Right hindlimb (tissue), 1 donor: ENCODE measurements at places on chromosomes 6 and 20.

- DNase-seq = no peak
Observed at GRCh38 chr20:59571151-59571550, 33.2 kb upstream of the PHACTR3 start.

- no peak for DNase-seq
Observed at GRCh38 chr6:63507096-63507495, 65.2 kb upstream of the LOC128125822 start.

DNA sequence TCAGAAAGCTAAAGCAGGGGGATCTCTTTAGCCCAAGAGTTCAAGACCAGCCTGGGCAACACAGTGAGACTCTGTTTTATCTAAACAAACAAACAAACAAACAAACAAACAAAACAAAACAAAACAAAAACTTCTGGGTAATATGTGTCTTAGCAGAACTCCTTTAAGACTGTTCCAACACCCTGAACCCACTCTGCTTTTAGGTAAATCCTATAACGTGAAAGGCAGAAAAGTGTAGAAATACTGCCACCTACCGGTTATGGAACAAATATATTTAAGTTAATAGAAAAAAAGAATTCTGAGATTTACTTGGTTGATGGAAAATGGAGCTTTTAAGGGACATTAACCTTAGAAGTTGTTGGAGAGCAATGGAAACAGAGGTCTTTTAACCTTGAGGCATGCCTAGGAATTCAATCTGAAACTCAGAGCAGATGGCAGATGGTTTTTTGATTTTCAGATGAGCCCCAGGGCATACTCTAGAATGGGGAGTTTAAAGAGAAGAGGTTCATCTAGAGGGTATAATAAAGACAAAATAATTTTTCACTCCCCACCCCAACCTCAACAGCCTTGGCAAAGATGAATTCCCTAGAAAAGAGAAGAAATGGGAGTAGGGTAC lies 38.5 kb downstream of the SOD2 start:
- DNase-seq = no peak

GRCh38 chr20:8627340-8628004 lies 441.4 kb upstream of the PLCB4 start:
- DNase-seq = peak; percentile 36

- DNase-seq = peak; percentile 59
Observed at GRCh38 chr20:58078741-58079522, 149.5 kb downstream of the ANKRD60 start.

DNA sequence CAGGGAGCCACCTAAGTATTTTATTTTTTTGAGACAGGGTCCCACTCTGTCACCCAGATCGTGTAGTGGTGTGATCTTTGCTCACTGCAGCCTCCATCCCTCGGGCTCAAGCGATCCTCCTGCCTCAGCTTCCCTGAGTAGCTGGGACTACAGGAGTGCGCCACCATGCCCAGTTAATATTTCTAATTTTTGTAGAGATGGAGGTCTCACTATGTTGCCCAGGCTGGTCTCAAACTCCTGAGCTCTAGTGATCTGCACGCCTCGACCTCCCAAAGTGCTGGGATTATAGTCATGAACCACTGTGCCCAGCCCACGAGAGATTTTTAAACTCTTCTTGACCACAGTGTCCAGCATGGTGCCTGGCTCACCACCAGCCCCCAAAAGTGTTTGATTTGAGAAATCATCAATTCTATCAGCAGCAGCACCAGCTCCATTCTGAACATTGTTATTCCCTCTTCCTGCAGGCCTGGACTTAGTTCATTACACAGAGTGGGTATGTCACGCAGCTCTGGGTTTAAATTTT lies 2.3 kb upstream of the TGM2 start:
- no peak for DNase-seq

DNA sequence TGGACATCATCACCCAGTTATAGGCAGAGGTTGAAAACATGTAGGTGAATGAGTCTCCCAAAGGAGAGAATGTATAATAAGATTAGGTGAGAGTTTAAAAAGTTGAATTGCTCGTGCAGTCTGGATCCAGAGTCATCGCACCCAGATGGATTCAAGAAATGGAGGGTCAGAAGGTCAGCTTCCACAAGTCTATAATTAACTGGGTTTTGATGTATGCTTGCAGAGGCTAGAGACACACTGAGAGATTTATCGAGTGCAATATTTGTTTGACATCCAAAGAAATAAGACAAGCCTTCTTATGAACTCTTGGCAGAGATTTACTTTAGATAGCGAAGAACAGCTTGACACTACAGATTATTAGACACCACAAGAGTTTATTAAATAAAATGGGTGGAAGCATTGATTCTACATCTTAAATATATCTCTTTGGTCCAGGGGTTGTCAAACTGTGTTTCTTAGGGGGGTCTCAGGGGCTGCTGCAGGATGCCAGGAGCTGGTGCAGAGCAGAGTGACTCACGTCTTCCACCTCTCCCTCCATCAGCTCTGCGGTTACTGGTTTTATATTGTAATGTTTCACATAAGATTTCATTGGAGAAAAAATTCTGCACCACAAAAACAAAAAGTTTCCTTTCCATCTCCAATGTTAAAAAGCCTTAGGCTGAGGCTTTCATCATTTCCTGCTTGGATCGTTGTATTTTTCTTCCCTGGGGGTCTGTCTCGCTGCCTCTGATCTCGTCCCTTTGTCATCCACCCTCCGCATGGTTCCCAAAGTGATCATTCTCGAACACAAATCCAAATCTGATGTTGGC lies 176.2 kb upstream of the AHI1 start:
- no peak for DNase-seq

DNA sequence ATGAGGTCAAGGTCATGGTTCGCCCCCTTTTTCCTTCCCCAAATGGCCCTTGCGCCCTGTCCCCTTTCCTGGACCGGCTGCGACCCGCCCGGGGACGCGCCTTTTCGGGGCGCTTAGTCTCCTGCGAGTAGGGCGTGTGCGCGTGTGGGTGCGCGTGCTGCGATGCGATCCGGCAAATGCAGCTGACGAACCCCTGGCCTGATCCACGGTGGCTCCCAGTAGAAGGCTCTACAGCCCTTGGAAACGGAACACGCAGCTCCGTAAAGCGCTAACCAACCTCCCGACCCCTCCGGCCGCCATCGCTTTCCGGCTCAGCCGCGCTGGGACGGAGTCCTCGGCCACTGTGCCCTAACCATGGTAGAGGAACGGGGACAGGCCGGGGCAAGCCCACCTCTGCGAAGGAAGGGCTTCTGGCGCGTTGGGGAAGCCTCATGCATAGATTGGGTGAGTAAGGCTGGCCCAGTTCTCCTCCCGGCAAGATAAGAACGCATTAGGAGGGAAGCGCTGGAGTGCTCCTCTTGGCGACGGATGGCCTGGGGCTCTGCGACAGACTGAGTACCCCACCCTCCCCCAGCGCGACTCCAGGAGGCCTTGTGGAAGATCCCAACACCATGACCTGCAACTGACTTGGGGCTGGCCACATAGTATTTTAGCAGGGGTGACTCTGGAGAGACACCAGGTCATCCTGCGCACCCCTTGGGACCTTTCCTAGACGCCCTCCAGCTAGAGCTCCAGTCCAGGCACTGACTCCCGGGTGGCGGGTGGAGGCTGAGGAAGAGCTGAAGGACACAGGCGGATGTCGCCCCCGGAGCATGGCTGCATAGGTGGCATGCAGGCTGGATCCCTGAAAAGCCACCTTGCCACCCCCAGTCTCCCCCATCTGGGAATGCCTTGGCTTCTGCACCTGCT lies 1.1 kb upstream of the SLC4A11 start:
- no peak for DNase-seq

- no peak for DNase-seq
Observed at GRCh38 chr20:35040646-35041045, 52.0 kb downstream of the TRPC4AP start.

- no peak for DNase-seq
Observed at GRCh38 chr20:47879771-47880170, 94.5 kb upstream of the SULF2 start.

GRCh38 chr6:106064142-106064541 lies 22.0 kb upstream of the PRDM1 start:
- DNase-seq = no peak

DNA sequence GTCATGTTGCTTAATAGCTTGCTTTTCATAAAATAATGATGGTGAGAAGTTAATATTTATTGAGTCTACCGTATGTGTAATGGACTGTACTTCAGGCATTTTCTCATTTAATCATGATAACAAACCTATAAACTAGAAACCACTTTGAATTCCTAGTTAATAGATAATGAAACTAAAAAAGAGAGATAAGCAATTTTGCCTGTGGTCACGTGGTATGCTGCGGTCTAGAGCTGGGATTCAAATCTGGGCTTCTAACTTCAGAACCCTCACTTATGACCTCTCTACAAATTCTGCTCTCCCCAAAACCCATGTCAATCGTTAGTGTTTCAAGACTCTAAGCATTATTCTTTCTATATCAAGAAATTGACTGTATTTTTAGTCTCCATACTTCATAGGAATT lies 700.7 kb downstream of the PRKN start:
- DNase-seq = no peak

GRCh38 chr6:130713144-130713543 lies 114.1 kb upstream of the SMLR1 start:
- no peak for DNase-seq

DNA sequence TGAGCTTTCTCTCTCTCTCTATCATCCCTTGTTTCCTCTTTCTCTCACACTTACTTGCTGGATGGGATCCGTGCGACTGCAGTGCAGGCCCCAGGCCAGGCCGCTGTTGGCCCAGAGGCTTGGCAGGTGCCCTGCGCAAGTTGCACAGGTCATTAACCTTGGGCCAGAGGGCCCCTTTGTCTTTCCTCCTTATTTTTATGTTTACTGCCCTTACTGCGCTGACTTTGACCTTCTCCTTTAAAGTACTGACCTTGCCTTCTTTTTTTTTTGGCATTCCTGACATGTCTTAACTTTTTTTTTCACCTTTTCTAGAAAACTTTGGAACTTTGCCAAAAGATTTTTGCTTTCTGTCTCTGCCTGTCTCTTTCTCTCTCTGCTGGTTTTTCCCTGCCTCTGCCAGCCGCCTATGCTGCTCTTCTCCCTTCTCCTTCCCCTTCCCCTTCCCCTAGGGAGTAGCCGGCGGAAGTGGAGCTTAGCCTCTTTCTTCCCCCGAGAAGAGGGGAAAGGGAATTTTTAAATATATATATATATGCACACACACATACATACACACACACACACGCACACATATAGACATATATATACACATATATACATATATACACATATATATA lies 59.6 kb upstream of the CDH4 start:
- DNase-seq = no peak

DNA sequence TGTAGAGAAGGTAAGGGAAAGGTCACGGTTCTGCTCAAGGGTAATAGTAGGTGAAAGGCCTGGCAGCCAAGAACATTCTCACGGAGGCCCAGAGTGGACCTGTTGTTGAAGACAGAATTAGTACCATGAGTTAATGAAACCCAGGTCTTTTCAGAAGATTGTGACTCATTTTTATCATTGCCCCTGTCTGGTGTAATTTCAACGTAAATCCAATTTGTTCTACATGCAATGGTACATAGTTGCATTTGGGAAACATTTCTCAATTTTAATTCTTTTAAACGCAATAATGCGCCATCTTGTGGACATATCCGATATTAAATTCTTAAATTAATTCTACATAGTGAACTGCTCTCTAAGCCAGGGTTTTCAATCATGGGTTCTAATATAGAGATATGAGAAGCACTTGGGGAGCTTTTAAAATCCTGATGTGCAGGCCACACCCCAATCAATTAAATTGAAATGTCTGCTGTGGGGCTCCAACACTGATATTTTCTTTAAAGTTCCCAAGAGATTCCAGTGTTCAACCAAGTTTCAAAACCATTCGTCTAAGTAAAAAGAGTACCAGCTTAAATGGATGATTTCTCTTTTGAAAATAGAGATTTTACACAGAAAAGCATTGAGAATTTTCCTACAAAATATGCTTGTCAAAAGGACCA lies 257.4 kb downstream of the PLCB1 start:
- no peak for DNase-seq

GRCh38 chr6:143325379-143326140 lies 124.9 kb downstream of the ADAT2 start:
- DNase-seq = no peak

- DNase-seq = no peak
Observed at GRCh38 chr20:15986690-15987089, 586.6 kb downstream of the KIF16B start.

GRCh38 chr20:17969278-17969883 lies 563 bp downstream of the MGME1 start:
- DNase-seq = no peak

GRCh38 chr20:33130568-33131061 lies 37.3 kb upstream of the BPIFA2 start:
- no peak for DNase-seq

- DNase-seq = no peak
Observed at GRCh38 chr6:31574106-31575061, 981 bp upstream of the TNF start.

DNA sequence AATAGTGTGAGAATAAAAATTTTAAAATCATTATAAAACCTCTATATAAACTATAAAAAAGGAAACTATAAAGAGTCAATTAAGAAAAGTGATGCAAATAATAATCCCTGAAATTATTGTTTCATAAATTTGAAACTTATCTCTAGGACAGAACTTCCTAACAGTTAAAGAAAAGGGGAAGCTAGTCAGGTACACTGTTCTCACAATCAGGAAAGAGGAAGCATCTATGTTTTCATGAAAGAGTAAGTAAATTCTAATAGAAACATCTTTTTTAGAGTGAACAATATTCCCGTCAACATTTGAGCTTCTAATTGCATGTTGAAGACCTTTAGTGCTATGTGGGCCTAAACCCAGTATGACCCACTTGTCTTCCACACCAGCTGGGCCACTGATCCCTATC lies 1.2 kb upstream of the ADGRF1 start:
- no peak for DNase-seq

DNA sequence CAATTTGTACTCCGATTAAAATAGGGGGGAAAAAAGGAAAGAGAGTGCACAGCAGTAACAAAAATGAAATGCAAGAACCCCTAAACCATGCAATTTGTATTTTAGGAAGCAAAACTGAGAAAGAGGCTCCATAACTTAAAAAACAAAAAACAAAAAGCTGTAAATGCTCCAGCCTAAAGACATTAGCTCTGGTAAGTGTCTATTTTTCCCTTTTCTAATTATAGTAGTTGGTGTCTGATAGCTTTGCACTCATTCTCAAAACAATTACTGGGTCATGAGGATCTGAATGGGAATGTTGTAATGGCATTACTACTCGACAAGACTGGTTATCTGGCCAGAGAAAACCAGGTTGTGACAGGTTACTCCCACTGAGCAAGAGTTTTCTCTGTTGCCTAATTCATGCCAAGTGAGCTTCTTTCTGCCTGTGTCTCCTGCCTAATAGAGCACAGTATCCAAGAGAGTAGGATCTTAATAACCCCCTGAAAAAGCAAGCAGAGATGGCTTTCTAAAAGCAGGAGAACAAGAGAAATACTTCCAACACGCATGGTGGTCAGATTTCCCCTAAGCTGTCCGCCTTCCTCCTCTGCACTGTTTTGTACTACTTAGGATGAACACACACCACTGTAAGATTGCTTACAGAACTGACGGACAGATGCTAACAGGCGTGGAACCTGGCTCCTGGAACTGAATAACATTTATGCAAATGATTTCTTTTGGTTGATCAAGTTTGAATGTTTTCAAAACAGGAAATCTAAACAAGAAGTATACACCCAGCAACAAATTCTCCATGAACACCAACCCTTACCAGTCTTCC lies 86.4 kb downstream of the FKBP5 start:
- DNase-seq = no peak

- peak; percentile 48 for DNase-seq
Observed at GRCh38 chr6:71886184-71887005, at the start of gene RIMS1. RIMS1 (plus strand) TSS chr6:71886550; CDS start chr6:71887024, 474 bp downstream.

- DNase-seq = no peak
Observed at GRCh38 chr20:47719625-47720024, 65.7 kb downstream of the SULF2 start.
